ENCODE measurements at places on chromosomes 1 and 21.

GRCh38 chr1:230632273-230632873, 9.9 kb upstream of the COG2 start:
- no peak for DNase-seq

DNA sequence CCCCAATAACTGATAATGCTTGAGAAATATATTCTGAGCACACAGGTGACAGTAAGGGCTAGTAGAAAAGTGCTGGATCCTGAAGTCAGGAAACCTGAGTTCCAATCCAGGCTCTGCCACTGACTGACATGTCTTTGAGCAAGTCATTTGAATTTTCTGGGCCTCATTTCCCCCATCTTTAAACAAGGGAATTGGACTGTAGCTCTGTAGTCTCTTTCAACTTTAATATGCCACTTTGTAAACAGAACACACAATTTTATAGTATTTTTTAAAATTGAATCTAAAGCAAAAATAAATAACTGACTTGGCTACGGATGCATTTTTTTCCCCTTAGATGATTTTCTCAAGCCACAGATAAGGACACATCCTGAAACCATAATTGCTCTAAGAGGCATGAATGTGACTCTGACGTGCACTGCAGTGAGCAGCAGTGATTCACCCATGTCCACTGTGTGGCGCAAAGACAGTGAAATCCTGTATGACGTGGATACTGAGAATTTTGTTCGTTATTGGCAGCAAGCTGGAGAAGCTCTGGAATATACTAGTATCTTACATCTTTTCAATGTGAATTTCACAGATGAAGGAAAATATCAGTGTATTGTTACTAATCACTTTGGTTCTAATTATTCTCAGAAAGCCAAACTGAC, 37.0 kb downstream of the LRIG2 start:
- no peak for DNase-seq

- no peak for DNase-seq
Observed at GRCh38 chr21:42366292-42367010, at the start of gene TFF1. Gene TFF1 (minus strand): TSS chr21:42366535. CDS start chr21:42366495, 40 bp downstream.

GRCh38 chr1:193657552-193657951, 471.1 kb upstream of the B3GALT2 start:
- no peak for DNase-seq

DNA sequence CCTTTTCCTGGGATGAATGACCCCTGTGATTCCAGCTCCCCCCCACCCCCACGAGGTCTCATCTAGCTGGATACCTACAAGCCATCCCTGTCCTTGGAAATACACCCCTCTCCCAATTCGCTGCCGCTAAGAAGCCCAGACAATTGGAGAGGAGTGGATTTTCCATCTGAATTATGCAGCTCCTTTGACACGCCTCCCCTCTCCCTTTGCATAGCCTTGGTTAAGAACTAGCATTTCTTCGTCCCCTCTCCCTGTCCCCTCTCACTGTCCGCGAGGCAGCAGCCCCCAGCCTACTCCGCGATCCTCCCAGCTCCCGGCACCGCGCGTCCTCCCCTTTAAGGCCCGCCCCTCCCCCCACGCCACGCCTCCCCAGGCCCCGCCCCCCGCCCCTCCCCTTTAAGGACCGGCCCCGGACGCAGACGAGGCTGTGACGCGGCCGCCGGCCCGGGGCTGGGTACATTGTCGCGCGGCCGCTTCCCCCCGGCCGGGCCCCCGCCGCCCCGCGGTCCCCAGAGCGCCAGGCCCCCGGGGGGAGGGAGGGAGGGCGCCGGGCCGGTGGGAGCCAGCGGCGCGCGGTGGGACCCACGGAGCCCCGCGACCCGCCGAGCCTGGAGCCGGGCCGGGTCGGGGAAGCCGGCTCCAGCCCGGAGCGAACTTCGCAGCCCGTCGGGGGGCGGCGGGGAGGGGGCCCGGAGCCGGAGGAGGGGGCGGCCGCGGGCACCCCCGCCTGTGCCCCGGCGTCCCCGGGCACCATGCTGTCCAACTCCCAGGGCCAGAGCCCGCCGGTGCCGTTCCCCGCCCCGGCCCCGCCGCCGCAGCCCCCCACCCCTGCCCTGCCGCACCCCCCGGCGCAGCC, at the start of gene MAPKAPK2:
MAPKAPK2 (plus strand) TSS at position 428 of the 856 bp plus-strand sequence; CDS start at position 753, 325 bp downstream.
- peak; percentile 95 for DNase-seq

- DNase-seq: no peak
Observed at GRCh38 chr1:162732566-162733335, 57.8 kb upstream of the HSD17B7 start.

Data from GM12892 (cell line).